Transverse colon (tissue), 4 donors: ENCODE measurements at places on chromosomes 7 and 10. TPM values are rescaled to one million over a fixed set of nuclear protein-coding genes. Genes with fewer than 3 reads are reported as not detected.

GIMAP5 gene
- 8.9 TPM for total RNA-seq

TSPAN15 gene
- 150 TPM for total RNA-seq

- DNase-seq: no peak
Measured at GRCh38 chr10:12448340-12448728, 99.0 kb downstream of the CAMK1D start.

DNA sequence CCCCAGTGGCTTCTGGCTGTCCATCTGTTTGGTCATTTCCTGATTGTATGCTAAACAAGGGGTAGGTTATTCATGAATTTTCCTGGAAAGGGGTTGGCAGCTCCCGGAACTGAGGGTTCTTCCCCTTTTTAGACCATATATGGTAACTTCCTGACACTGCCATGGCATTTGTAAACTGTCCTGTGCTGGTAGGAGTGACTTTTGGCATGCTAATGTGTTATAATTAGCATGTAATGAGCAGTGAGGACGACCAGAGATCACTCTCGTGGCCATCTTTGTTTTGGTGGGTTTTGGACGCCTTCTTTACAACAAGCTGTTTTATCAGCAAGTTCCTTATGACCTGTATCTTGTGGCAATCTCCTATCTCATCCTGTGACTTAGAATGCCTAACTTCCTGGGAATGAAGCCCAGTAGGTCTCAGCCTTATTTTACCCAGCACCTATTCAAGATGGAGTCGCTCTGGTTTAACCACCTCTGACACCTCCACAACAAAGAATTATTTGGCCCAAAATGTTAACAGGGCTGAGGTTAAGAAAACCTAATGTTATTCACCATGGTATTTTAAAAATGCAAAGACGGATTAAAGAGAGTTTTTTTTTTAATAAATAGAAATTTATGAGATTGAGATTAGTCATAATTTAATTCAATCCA, 2.4 kb upstream of the PTN start:
- DNase-seq: no peak

- no peak for DNase-seq
Measured at GRCh38 chr10:87519582-87519981, 14.9 kb downstream of the MINPP1 start.

- no peak for DNase-seq
Measured at GRCh38 chr7:142842251-142842766, 12.6 kb upstream of the EPHB6 start.

RTKN2 gene
- not detected for total RNA-seq

DNA sequence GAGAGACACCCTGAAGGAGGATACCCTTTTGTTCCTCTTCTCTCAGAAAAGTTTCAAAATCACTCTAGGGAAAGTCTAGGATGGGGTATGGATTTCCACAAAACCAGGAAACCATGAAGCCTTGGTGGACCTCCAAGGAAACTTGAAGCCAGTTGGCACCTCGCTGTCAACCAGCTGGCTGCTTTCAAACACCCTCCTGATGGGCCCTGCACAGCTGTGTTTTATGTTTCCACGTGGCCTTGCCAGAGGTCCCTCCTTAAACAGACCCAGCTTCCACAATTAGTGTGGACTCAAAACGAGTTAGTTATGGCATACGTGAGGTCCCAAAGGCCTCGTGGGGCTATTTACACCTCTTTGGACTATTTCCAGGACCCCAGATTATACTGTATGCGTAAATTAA, 5.9 kb downstream of the PPP1R3A start:
- DNase-seq: no peak

- DNase-seq: no peak
Measured at GRCh38 chr7:116443101-116443523, 56.4 kb upstream of the CAV2 start.

DNA sequence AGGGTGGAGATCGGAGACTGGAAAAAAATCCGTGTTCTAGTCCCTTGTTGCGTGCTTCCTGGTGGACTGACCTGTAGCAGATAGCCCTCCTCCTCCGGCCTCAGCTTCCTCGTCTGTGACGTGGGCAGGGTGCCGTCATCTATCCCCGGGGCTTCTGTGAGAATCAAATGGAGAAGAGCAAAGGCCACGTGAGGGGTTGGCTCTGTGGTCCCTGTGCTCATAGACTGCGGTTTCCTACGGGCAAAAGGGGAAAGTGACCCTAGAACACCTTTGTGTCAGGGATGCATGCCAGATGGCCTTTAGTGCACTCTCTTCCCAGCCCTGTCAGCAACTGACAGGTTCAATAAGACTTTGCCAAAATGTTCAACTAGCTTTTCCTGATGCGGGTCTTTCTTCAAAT, 33.7 kb downstream of the GRK5 start:
- DNase-seq: no peak

- DNase-seq: no peak
Measured at GRCh38 chr7:20075440-20075839, 141.7 kb downstream of the MACC1 start.

CDK14 gene
- 7.4 TPM for total RNA-seq
